ENCODE measurements at places on chromosomes 6 and 20.

- DNase-seq: no peak
Observed at GRCh38 chr6:132405143-132405915, 4.1 kb upstream of the MOXD1 start.

- no peak for DNase-seq
Observed at GRCh38 chr6:8065519-8065911, 1.3 kb upstream of the BLOC1S5 start.

GRCh38 chr6:70709826-70710225, 42.1 kb downstream of the SMAP1 start:
- DNase-seq: peak; percentile 24

GRCh38 chr6:166325383-166326042, 16.8 kb downstream of the SFT2D1 start:
- DNase-seq: no peak

- DNase-seq: no peak
Observed at GRCh38 chr6:31558631-31559500, 11.5 kb downstream of the NFKBIL1 start.

- DNase-seq: no peak
Observed at GRCh38 chr20:17674722-17675518, 7.1 kb downstream of the RRBP1 start.

- DNase-seq: peak; percentile 93
Observed at GRCh38 chr6:16345449-16346330, 107.3 kb downstream of the GMPR start.

- DNase-seq: no peak
Observed at GRCh38 chr6:165988757-165989456, 178.7 kb downstream of the TBXT start.

- no peak for DNase-seq
Observed at GRCh38 chr20:46178891-46179290, 60.8 kb downstream of the CD40 start.
